ENCODE measurements at places on chromosomes 7 and 10.

DNA sequence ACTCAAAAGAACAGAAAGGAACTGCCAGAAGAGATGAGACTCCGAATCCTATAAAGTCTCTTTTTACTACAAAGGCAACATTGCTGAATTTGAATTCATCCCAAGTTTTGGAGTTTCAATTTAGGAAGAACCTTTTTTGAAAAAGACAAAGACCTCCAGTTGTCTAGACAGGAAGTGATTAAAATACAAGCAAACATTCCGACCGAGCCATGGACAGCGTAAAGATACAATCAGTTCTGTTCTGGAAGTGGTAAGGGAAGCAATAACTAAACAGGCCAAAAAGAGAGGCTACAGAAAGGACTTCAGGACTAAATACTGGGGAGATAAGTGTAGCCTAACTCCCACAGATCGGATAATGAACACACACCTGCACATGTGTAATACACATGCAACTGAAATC is 101.0 kb downstream of the SMURF1 start:
- no peak for DNase-seq

GRCh38 chr10:3046210-3046779 is 21.1 kb upstream of the PFKP start:
- DNase-seq: no peak

- DNase-seq: no peak
Measured at GRCh38 chr10:64071218-64071617, 550.0 kb downstream of the REEP3 start.

GRCh38 chr10:78532480-78533042 is 498.9 kb downstream of the RPS24 start:
- no peak for DNase-seq

- DNase-seq: no peak
Measured at GRCh38 chr10:113736576-113736975, 14.9 kb upstream of the PLEKHS1 start.

- DNase-seq: no peak
Measured at GRCh38 chr10:87657371-87657770, 2.3 kb upstream of the PAPSS2 start.

DNA sequence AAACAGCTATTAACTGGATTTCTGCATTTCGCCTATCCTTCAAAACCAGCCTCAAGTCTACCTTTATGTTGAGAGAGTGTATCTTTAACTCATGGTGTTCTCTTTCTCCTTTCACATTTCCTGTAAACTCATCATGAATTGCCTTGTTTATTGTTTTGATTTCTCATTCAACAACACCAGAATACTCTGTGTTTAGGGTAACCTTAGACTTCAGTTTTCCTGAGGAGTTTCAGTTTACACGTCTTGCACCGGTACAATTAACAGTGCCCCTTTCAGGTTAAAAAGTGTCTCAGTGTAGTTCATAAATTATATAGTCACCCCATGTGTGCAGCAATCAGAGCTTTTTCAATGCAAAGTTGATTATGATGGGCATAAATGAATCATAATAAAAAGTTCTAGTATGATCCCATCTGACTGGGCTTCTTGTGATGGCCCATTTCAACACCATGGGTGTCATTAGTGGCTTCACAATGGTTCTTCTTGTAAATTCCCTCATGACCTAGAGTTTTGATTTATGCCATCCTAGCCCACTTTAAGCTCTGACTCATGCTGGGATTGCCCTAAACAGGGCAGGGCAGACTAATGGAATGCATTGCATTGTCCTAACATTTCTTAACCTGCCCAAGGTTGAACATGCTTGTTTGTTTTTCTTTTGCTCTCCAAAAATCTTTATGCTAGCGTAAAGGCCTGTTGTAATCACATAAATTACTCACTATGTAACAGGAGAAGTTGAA is 22.0 kb downstream of the ITGB8 start:
- no peak for DNase-seq

- DNase-seq: no peak
Measured at GRCh38 chr10:17861760-17862159, 52.6 kb downstream of the MRC1 start.

DNA sequence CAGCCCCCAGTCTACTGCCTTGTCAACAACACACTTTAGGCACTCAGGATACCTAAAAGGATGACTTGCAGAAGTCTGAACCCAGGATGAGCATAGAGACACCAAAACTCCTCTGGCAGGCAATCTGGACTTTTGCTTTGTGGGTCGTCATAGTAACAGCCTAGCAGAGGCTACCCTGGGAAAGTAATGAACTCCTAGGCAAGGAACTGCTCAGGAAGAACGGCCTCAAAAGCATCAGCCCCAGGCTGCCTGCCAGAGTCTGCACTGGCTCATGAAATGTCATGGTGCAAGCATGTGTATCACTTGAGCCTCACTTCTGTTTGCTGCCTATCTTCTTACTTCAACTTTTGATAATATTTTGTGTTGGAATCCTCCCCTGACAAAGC is 715.1 kb downstream of the GRID1 start:
- no peak for DNase-seq

- no peak for DNase-seq
Measured at GRCh38 chr10:132489053-132489703, 48.4 kb upstream of the INPP5A start.

GRCh38 chr10:6270951-6271350 is 68.2 kb downstream of the PFKFB3 start:
- no peak for DNase-seq

DNA sequence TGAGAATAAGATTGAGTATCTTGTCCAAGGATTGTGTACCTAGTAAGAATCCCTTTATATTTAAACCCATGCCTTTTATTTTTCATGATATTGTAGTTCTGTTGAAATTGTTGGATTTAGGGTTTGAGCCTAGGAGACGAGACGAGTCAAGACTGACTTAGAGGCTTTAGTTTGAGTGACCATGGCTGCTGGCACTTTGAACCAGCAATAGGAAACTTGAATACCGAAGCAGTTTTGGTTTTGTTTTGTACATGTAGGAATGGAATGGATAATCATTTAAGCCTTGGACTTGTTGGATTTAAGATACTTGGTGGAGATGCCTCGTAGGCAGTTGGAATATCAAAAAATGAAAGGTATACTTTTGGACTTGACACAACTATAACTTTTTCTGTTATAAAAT is 229.0 kb downstream of the BICC1 start:
- no peak for DNase-seq

- DNase-seq: no peak
Measured at GRCh38 chr10:127048630-127049029, 143.4 kb downstream of the DOCK1 start.

- DNase-seq: no peak
Measured at GRCh38 chr10:112946649-112947048, 3.4 kb upstream of the TCF7L2 start.
